ENCODE measurements at places on chromosomes 12 and 14.

- no peak for DNase-seq
Measured at GRCh38 chr14:97180304-97181200, 383.4 kb downstream of the VRK1 start.

- DNase-seq, result no peak
Measured at GRCh38 chr14:78254911-78255461, 84.8 kb downstream of the NRXN3 start.

GRCh38 chr12:12803186-12803585 lies 10.0 kb upstream of the DDX47 start:
- no peak for DNase-seq

DNA sequence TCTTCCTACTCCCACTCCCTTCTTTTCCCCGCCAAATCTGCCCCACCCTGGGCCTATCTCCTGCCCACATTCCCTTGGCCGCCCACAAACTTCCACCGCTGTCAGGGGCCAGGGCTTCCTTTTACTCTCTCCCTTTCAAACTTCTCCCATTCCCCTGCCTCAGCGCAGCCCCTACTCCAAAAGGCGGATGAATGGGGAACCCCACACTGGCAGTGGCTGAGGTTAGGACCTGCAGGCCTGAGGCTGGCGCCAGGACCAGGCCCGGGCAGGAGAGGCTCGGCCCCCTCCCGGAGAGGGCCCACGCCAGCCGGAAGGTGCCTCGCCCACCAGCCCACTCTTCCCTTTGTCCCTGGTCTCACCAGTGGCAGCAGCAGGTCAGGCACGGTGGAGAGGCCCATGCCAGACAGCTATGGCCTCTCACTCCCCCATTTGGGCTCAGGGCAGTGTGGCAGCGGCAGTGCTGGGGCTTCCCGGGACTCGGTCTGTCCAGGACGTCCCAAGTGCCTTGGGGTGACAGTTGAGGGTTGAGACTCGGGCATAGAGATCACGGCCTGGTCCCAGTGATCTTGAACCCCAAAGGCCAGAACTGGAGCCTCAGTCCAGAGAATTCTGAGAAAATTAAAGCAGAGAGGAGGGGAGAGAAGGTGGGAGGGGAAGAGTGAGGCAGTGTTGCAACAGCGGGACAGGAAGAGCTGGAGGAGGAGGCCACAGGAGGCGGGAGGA lies at the start of gene TNFRSF1A:
Gene TNFRSF1A (minus strand): TSS at position 660 of the 723 bp plus-strand sequence. CDS start 262 bp downstream, at position 398.
- no peak for DNase-seq

DNA sequence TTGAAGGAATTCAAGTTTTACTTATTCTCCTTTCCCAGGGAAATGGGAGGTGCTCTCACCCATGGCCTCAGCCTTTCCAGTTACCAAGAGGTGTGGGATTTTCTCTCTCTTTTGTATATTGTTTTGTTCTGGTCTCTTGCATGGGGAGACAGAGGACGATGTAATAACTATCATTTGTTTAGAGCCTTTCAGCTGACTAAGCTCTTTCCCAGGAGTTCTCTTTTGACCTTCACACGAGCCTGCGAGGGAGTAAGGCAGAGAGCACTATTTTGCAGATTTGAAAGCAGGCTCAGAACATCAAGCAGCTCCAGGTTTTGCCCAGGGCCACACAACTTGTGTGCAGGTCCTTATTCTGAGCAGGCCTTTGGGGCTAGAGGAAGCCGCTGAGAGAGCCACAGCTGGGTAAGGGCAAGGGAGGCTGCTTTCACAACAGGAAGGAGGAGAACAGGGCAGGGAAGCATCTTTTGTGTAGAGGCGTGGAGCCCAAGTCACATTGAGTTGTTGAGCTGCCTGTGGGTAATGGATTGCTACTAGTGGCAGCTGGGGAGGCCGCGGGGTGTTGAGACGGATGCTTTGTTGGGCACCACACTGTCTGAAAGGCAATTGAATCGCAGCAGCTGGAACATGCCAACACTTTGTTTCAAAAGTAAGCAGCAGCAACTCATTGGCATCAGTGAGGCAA lies 116.2 kb downstream of the PRMT8 start:
- no peak for DNase-seq

DNA sequence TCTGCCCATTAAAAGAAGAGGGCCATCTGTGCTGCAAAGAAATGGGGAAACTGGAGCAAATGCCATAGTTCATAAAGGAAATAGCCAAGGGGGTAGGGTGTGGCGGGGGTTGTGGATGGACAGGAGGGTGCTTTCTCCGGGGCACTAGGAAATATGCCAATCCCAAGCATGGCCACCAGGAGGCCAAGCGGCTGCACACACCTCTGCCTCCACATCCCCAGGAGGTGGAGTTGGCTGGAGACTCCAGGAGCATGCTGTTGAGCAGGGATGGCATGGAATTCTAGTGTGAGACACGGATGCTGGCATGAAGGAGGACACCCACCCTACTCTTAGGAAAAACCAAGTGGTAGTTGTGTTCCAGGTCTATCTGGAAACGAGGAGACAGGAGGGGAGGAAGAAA lies 25.2 kb downstream of the NID2 start:
- no peak for DNase-seq

GRCh38 chr12:123801573-123802178 lies 39.6 kb downstream of the DNAH10 start:
- no peak for DNase-seq

- DNase-seq, result no peak
Measured at GRCh38 chr12:69065775-69066174, 132.8 kb upstream of the CPM start.

DNA sequence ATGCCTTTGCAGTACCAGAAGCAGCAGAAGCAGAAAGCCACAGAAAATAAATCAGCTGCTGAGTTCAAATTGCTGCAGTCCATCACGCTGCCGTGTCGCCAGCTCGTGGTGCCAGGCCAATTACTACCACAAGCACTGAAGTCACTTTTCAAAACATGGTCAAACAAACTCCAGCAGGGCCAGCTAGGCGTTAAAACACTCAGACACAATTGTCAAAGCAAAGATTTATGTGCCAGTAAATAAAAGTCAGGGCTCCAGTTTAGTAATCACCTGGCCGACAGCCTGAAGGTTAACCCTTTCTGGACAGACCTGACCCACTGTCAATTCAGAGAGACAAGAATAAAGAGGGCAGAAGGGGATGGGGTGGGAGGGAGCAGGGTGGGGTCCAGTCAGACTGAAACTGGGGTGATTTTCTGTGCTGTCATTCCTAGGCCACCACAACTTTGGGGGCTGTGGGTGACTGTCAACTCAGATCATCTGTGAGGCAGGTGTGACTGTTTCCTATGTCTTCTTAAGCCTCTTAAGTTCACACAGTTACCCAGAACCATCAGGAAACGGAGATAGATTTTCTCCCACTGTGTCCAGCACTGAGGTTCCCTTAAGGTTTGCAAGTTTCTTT lies 109.8 kb upstream of the FUT8 start:
- no peak for DNase-seq

- DNase-seq, result no peak
Measured at GRCh38 chr12:75139196-75139595, 70.4 kb downstream of the KCNC2 start.

DNA sequence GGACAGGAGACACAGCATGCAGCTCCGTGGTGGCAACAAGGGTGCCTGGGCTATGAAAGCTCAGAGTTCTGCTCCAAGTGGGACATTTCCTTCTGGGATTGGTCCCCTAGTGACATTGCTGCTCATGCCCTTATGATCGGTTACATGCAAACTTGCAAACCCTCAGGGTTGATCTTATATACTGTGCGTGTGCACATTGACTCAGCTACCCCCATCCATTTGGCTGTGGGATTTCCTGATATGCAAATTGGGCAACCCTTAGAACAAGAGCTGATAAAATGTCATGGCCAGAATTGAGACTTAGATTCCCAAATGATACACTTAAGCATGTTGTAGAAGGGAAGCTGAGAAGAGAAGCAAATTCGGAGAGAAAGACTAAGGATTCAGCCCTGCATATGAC lies 72.8 kb upstream of the BDKRB2 start:
- DNase-seq, result no peak

DNA sequence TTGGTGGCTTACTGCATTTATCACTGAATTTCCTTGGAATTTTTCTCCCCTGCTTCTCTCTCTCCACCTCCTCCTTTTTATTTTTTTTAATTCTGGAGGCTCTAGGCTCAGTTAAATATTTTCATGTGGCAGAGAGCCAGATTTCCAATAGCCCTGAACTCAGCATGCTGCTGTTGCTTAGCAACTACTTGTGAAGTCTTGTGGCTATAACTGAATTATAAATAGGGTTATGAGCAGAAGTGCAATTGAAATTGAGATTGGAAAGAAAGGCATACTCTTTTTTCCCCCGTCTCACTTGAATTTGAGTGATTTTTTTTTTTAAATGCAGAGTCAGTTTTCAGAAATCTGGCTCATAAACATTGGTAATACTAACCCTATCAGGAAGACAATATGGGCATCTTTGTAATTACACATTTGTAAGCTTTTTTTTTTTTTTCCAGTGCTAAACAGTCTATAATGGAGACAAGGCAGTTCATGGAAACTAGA lies 38.3 kb downstream of the ATF7IP start:
- DNase-seq, result peak; percentile 67

Measured in non-pigmented ciliary epithelial cell (primary cell).